ENCODE measurements at places on chromosomes 2 and 18.

- DNase-seq: no peak
Observed at GRCh38 chr2:164061129-164061746, 325.4 kb upstream of the FIGN start.

GRCh38 chr18:49834258-49834657 is 20.9 kb upstream of the ACAA2 start:
- DNase-seq: no peak

DNA sequence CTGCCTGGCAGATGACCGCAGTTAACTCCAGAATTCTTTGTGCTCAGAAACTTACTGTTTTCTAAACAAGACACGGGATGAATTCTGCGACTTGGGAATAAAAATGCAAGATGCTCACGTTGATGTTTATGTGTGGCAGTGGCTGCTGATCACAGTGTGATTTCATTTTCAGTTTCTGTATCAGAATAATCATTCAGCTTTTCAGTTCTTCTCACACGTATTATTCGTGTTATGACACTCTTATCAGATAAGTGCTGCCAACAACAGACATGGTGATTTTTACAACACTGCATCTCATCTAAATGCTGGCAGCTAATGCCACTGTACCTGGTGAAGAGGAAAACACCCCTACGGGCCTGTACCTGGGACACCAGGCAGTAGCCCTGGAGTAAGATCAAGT is 272.9 kb upstream of the REV1 start:
- no peak for DNase-seq

- DNase-seq: no peak
Observed at GRCh38 chr2:6069381-6069780, 377.2 kb downstream of the SOX11 start.

DNA sequence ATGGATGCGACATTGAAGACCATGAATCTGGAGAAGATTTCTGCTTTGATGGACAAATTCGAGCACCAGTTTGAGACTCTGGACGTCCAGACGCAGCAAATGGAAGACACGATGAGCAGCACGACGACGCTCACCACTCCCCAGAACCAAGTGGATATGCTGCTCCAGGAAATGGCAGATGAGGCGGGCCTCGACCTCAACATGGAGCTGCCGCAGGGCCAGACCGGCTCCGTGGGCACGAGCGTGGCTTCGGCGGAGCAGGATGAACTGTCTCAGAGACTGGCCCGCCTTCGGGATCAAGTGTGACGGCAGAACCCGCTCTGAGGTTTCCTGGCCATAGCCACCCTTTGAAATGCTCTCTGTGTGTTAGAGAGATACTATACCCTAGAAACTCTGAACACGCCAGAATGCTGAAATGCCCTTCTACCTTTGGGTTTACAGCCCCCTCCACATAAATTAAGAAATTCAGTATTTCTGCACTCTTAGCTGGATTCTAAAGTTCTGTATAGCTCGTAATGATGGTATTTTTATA is 659 bp downstream of the CHMP1B start:
- peak; percentile 53 for DNase-seq

DNA sequence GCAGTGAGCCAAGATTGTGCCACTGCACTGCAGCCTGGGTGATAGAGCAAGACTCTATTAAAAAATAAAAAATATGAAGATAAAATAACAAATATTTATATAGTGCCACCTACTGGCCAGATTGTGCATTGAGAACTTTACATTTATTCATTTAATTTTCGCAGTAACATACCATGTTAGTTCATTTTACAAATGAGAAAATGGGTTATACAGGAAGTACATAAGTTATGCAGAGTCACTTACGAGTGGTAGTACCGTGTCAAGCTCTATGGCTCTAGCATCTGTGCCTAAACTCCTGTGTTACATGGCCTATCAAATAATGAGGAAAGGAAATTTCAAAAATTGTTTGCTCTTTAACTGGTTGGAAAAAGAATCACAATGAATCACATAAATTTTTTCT is 27.9 kb downstream of the RIF1 start:
- DNase-seq: peak; percentile 22

DNA sequence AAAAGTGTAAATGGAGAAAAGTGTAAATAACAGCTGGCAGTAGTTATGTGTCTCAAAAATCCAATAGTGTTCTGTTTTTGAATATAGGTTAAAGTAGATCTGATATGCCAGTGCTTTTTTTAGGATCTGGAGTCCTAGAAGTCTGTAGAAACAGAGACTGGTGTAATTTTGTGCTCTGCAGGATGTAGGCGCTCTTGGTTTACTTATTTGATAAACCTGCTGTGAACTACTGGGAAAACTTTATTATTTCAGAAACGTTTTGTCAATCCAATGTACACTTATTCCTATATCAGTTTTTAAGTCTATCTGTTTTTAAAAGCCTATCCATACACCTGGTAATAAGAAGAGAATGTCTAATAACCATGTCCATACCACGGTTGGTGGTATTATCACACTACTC is 530.8 kb upstream of the ZNF804A start:
- no peak for DNase-seq

DNA sequence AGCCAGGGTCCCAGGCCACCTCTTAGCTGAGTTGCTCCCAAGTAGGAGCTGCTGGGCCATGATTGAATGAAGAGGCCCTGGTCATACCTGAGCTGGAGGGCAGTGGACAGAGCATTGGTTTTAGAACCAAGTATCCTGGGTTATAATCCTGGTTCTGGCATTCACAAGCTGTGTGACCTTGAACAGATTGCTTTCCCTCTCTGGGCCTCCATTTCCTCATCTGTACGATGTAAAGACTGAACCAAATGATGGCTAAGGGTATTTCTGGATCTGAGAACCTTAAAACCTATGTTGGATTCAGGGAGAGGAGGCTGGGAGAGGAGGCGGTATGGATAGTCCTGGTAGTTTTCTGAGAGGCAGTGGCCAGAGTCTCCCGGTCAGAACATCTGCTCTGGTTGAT is 31.0 kb downstream of the KCNK3 start:
- no peak for DNase-seq

DNA sequence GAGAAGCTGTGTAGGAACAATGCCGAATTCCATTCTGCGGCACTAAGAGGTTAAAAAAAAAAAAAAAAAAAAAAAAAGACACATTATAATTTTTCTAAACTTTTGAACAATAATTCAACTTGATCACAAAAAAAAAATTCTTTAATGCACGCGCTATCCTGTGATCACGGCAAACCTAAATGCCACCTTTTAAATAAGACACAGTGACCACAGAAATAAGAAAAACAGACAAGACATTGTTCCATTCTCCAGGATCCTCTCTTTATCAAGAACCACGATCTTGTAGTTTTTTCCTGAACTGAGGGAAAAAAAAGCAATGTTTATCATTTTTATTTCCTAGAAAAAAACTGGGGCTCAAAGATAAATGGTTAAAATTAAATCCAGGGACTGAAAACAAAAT is 9.4 kb downstream of the SUCLG1 start:
- DNase-seq: no peak

DNA sequence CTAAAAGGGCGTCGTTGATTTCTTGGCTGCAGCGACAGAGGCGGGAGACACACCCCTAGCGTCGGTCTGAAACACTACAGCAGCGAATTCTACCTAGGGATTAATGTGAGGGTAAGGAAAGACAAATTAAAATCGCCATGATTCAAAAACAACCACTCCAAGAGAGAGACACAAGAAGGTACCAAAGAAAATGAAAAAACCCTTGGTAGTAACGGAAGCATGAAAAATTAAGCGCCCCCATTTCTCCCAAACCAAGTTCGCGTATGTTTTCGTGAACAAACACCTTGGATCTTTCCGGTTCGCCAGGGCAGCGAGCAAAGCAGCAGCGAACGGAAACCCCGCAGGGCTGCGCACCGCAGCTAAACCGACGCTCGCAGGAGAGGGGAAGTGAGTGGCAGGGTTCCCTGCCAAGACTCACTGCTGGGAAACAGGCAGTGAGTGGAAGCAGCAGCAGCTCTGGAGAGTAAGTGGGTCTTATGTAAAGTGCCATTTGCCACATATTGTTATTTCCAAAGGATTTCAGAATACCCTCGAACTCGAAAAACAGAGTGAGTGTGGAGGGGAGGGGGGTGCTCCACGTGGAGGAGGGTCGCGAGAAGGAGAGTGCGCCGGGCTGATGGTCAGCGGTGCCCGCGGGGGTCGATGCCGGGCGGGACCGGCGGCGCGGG is 1.0 kb downstream of the PPP3R1 start:
- peak; percentile 76 for DNase-seq

DNA sequence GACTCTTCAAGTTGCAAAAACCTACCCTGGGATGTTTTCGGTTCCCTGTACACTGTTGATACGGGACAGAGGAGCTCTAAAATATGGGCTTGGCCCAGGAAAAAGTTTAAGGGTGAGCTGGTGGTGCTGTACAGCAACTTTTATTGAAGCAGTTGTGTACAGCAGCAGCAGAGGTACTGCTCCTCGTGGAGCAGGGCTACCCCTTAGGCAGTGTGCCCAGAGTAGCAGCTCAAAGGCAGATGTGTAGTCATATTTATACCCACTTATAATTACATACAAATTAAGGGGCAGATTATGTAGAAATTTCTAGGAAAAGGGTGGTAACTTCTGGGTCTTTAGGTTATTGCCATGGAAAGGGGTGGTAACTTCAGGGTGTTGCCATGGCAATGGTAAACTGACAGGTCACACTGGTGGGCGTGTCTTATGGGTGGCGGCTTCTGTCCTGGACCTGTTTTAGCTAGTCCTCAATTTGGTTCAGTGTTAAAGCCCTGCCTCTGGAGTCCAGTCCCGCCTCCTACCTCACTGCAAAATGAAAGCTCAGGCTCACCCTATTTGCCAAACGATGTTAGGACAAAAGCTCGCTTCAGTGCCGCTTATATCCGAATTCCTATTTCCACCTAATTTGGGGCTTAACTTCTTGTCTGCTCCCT is 203.2 kb downstream of the ETAA1 start:
- no peak for DNase-seq

- DNase-seq: no peak
Observed at GRCh38 chr2:221563270-221563985, 8.7 kb downstream of the EPHA4 start.

- no peak for DNase-seq
Observed at GRCh38 chr18:45402485-45403056, 212.7 kb upstream of the SLC14A2 start.
